Lung (tissue), 17 donors: ENCODE measurements at places on chromosomes 5 and 9.
A peak's percentile ranks its signal among the peaks of the same experiment; 100 is the strongest.

GRCh38 chr9:114166614-114167572 is 11.6 kb downstream of the COL27A1 start:
- DNase-seq, result no peak

DNA sequence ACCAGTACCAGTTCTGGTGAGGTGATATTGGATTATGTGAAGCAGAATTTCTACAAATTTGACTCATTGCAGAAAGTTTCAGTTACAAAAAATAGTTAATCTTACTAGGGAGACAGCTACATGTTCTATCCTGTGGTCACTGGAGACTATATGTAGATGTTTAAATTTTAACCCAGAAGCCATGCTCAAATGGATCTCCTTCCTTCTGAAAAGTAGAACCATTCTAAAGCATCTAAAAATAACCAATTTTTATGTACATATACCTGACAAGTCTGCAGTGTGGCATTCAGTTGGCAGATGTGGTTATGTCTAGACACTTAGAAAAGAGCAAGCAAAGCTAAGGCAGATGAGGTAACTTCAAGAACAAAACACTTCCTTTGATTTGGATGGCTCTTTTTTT is 65.5 kb upstream of the POU4F3 start:
- DNase-seq, result no peak

GRCh38 chr5:10288592-10289219 is 19.0 kb downstream of the CMBL start:
- DNase-seq, result peak; percentile 37

DNA sequence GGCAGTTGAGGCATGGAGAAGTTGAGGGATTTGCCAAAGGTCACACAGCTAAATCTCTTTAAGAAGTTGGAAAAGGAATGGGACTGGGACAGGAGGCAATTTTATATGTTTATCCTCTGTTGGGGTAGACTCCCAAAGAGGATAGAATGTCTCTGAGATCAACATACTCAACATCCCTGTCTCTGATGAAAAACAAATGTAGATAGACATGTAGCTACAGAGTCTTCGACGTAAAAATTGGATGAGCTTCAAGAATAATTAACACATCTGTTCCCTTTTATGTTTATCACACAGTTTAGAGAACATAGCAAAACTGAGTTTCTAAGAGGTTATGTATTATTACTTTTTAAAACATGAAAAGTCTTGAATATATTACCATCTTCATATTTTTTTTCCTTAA is 204.6 kb upstream of the CD180 start:
- DNase-seq, result peak; percentile 61

DNA sequence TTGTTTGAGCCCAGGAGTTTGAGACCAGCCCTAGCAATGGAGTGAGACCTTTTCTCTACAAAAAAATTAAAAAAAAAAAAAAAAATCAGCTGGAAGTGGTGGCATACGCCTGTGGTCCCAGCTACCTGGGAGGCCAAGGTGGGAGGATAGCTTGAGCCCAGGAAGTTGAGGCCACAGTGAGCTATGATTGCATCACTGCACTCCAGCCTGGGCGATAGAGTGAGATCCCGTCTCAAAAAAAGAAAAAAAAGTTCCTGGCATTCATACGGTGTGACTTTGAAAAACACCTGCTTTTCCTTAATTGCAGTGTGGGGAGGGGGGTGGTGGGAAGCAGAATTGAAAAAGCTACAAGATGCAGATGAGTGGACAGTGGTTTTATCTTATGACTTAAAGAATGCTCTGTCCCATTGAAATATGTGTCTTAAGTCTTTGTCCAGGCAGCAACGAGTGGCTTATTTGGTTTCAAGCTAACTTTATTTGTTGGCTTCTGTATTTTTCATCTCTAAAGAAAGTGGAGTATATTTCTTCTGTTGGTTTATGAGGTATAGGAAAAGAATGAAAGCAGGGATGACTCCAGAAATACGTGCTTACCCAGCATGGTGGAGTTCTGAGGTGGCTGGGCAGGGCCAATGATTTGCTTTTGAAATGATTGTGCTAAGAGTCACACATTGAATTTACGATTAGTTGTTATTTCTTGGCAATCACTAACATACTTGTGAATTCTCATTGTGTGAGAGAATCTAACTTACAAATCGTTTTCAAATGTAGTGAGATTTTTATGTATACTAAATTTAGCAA is 27.8 kb downstream of the ROPN1L start:
- DNase-seq, result no peak

DNA sequence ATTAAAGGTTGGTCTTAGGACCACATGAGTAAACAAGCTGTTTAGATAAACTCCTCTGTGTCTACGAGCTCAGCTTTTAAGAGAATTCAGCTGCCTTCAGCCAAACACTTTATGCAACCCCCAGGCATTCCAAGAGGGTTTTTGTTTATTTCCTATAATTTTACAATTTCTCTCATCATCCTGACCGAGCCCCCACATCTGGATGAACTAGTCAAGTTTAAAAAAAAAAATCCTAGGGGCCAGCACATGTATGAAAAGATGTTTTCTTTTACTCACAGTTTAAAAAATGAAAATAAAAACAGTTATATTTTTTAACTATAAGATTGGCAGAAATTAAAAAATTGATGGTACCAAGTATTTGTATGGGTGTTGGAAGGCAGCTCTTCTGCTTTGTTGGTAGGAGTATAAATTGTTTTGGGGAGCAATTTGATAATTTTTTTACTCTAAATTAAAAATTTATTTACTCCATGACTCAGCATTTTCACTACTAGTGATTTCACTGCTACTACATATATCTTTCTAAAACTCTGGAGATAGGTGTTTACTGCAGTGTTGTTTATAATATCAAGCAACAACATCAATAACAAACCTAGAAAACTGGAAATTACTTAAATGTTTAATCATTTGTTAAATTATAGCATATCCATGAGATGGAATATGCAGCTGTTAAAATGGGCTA is 18.1 kb downstream of the YTHDC2 start:
- no peak for DNase-seq
